Activated CD4-positive, CD25-positive, alpha-beta regulatory T cell treated with anti-CD3 and anti-CD28 coated beads, Interleukin-2, amount 50 U/mL, for 72 hours (primary cell): ENCODE measurements at places on chromosomes 5 and 9.

DNA sequence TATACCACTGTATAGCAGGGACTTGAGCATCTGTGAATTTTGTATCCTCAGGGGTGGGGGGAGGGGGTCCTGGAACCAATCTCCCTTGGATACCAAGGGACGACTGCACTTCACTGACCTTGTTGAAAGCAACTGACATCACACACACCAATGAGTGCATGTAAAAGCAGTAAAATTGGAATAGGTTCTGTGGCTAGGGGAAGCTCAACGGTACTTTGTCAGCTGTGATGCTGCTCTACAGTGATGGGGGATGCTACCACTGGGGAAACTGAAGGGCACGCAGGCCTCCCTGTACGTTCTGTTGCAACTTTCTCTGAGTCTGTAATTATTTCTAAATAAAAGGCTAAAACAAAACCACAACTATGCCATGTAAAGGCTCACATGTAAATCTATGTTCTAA lies 47.0 kb upstream of the RETREG1 start:
- no peak for DNase-seq

GRCh38 chr9:90909747-90910283 lies 108.2 kb downstream of the SYK start:
- DNase-seq: no peak

- DNase-seq: peak; percentile 54
These were observed 1.1 kb upstream of the TLE4 start for GRCh38 chr9:79570448-79571308.

GRCh38 chr5:80220245-80220897 lies 35.5 kb downstream of the SERINC5 start:
- no peak for DNase-seq

- DNase-seq: no peak
These were observed 235.4 kb downstream of the DMRT2 start for GRCh38 chr9:1285526-1285925.

GRCh38 chr9:101737165-101737704 lies 1.2 kb downstream of the GRIN3A start:
- no peak for DNase-seq

DNA sequence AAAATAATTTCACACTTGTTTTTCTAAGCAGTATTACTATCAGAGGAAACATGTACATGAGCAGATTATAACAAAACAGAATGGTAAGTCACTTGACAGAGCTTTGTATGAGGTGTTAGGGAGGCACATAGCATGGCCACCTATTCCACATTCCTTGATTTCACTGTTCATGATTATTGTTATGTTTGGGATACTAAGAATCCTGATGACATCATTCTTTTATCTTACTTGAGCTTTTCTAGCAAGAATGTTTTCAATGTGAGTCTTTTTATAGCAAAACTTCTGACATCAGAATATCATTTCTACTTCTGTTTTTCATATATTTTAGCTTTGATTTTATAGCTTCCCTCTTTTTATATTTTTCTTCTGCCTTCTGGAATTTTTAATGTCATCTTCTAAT lies 208.2 kb downstream of the DMRTA1 start:
- no peak for DNase-seq

DNA sequence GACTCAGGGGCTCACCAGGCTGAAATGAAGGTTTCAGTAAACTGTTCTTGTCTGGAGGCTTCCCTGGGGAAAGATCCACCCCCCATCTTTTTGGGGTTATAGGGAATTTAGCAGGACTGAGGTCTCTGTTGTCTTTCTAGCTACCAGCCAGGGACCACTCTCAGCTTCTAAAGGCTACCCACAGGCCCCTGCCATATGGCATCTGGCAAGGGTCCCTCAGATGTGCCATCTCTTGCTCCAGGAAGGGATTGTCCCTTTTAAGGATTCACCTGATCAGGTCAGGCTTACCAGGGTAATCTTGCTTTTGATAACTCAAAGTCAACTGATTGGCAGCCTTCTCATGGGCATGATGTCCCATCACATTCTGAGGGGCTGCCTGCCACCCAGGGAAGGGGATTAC lies 65.0 kb downstream of the NSUN2 start:
- DNase-seq: no peak

DNA sequence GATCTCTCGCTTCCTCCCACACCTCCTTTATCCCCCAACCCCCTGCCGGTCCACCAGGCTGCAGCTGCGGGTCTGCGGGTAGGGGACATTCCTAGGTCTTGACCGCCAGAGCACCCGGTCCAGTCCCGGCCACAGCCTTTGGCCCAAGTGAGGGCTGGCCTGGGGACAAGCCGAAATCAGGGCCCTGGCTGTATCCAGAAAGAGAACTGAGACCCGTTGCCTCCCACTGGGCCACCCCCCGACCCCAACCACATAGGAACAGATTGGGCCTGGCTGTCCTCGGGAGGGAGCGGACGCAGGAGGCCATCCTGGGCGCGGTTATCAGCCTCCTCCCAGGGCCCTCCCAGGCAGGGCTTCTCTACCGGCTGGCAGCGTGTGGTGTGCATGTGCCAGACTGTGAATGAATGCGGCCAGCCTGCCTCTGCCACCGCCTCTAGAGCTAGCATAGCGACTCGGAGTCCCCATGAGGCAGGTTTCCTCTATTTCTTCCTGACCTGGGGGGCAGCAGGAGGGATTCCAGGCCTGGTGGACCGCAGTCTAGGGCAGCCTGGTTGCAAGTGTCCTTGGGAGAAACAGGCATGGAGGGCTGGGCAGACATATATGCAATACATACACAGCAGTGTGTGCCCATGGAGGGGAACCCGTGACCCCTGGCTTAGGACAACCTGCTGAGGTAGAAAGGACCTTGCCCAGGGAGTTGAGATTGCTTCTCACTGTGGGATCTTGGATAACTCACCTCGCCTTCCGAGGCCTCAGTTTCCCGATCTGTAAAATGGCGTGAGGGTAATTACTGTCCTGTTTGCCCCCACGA lies 1.2 kb downstream of the N4BP3 start:
- DNase-seq: no peak

DNA sequence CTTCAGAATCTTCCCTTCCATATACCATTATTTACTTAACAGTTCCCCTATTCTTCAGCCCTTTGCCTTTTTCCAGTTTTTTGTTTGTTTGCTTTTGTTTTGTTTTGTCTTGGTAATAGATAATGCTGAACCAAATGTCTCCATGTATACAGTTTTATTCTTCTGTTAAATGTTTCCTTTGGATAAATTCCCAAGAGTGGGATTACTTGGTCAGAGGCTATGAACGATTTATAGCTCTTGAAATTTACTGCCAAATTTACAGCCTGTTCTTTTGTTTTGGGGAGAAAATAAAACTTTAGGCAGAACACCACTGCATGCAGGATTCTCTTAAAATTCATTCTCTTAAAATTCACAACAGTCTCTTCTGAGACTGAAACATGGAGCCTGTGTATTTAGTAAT lies 38.6 kb downstream of the NR4A3 start:
- DNase-seq: no peak

DNA sequence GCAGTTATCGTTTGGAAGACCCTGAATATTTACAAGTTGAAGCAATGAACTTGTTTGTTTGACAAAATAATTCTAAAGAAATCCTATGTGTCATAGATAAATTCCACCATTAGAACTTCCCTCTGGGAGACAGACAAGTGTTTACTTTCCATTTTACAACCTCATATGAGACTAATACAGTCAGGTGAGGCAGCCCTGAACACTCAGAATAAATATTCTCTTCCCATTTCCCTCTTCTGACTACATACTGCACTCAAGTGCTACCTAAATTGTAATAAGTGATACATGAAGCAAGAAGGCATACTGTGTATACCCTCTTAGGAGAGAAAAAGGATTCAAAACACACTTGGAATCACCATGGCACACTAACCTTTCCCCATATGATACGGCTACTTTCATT lies 6.8 kb downstream of the RASEF start:
- DNase-seq: no peak

DNA sequence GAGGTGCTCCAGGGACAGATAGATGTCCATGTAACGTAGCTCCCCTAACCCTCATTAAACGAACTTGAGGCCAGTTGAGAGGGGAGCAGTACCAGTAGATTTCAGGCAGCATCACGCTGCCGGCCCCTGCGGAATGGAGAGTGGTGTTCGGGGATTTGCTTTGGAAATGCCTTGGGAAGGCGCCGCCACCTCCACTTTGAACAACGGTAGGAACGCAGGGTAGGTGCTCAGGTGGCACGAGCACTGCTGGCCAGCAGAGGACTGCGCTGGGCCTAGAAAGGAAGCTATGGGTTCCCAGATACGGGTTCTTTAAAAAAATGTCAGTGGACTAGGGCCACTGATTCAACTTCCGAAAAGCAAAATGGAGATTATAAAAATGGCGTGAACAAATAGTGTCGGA lies 271.8 kb downstream of the FANCC start:
- no peak for DNase-seq

DNA sequence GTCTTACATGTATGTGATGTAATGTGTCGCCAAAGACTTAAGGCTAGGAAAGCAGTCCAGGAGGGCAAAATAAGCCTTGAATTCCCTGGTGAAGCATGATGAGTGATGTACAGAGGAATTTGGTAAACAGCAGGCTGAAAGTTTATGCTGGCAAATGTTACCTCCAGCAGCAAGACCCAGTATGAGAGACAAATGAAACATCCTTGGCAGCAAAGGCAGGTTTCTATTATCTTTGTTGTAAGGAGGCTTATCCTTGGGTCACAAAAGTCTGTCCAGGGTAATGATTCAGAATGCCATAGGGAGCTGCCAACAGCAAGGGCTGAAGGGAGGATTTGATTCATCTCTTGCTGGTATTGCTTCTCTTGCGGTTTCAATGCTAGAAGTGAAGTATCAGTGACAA lies 75.9 kb upstream of the HTR4 start:
- no peak for DNase-seq

DNA sequence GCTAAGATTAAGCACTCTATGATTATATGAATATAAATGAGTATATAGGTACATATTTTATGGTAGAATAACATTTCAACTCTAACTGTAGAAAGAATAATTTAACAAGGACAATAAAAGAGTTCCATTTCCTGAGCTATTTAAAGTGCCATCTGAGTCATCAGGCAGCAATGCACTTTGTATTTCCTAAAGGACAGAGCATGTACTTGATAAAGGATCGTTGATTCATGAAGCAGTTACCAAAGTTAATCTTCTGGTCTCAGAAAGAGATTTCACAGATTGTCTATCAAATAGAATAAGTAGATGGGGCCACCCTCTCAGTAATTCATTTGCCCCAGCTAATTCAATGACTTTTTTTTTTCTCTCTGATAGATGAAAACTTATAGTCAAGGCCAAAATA lies 747.8 kb downstream of the CDH18 start:
- no peak for DNase-seq

DNA sequence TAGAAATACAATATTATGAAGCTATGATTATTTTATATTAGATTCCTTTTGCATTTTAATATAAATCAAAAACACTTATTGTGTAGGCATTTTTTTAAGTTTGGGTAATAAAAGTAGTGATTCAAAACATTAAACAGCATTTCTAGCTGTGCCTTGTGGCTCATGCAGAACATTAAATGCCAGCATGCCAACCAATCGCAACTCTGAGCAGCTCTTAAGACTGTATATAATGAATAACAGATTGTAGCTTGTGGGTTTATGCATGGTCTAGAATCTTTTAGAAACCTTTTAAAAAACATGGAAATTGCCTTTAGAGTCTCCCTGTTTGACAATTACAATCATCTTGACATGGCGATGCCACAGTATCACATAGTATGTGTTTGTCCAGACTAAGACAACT lies 903.8 kb downstream of the EFNA5 start:
- DNase-seq: no peak

DNA sequence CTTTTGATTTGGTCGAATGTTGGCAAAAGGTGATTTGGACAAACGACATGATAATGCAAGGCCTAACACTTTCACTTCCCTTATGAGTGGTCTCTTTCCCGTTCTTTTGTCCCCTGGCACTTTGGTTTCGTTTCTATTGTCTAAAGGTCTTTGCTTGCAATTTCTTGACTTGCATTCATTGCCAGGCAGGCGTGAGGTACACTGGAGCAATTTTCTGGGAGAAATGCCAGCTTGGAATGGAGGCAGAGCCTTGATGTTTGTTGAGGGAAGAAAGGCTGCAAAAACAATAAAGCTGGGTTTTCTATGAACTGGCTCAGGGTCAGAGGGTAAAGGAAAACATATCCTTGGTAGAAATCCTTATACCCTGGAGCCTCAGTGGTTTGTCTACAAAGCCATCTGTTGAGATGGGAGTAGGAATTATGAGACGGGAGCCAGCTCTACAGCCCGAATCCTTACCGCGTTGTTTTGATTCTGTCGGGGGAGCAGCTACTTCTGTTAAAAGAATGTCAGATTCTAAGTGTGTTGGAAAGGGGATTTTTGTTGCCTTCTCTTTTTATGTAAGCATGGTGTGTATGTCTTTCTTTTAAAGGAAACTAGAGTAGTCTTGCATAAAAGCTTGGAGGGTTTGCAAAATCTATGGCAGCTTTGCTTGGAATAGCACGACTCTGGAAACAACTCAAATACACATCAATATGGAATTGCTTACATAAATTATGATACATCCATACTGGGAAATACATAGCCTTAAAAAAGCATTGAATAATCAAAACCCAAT lies 158.9 kb downstream of the RMI1 start:
- DNase-seq: no peak

DNA sequence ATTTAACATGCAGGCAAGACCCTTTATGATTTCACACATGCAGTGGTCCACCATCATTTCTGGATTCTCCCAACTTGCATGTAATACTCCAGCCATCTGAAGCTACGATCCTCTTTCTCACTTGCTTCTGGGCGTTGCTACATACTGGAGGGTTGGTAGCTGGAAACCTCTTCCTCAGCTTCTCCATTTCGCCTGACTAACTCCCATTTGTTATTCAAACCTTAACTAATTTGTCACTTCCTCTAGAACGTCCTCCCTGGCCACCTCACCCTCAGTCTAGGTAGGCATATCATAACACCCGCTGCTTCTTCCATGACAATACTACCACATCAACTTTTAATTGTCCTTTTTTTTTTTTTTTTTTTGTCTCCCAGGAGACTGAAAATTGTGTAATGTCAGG lies 72.6 kb upstream of the EQTN start:
- DNase-seq: no peak

DNA sequence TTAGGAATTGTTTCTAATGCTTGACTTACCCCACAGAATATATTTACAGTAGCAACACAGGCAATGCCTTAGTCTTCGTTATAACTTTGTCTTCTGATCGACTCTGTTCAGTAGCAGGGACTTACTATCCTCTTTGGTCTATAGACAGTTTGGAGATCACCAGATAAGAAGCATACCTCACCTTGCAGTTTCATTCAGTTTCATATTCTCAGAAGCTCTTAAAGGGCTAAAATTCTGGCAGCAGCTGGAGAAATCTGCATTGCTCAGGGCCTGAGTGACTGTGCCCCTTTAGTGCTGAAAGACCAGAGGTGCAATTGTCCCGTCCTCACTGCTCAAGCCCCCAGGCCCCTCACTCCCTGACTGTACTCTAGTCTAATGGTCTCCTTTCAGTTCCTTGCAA lies 26.0 kb downstream of the ZBTB43 start:
- DNase-seq: no peak

- no peak for DNase-seq
These were observed 446.8 kb upstream of the CDH18 start for GRCh38 chr5:20434786-20435185.

- no peak for DNase-seq
These were observed 68.1 kb upstream of the FBXL7 start for GRCh38 chr5:15431923-15432322.

- DNase-seq: no peak
These were observed 100.7 kb downstream of the DRD1 start for GRCh38 chr5:175343308-175343707.
